ENCODE measurements at places on chromosomes 5 and 9.

DNA sequence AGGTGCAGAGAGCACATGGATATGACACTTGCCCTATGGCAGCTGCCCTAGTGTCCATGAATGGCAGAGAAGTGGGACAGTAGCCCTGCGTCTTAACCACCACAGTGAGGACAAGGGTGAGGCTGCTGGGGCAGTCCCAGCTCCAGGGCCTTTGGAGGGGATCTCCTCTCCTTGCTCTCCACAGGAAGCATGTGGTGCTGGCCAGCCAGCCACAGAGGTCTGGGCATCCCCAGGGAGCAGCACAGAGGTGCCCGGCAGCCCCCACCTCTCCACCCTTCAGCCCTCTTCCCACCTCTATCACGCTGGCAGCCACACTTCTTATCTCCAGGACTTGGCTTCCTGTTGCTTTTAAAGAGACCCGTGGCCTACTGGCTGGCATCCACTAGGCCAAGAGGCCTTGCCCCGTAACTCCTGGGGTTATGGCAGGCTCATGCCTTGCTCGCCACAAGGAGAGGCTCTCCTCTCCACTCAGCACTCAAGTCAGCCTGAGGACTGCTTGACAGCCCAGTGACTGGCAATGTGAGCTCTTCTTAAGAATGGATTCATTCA, 21.9 kb downstream of the CSF2 start:
- no peak for DNase-seq

GRCh38 chr9:136437839-136438547, 1.7 kb downstream of the INPP5E start:
- no peak for DNase-seq

DNA sequence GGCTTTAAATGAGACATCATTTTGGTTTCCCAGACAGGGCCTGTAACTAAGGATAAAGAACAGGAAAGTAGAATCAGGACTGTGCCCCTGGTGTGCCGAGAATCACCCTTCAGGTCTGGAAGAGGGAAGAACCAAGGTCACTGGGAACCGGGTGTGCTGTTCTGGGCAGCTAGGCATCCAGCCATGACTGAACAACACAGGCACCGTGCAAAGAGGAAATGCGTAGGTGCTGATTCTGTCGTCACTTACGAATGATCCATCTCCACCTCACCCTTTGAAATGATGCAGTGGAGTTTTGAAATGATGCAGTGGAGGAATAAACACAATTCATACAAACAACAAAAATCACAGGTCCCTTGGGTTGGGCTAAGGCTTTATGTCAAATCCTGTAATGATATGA, 64.4 kb downstream of the MAP1B start:
- DNase-seq: peak; percentile 4

DNA sequence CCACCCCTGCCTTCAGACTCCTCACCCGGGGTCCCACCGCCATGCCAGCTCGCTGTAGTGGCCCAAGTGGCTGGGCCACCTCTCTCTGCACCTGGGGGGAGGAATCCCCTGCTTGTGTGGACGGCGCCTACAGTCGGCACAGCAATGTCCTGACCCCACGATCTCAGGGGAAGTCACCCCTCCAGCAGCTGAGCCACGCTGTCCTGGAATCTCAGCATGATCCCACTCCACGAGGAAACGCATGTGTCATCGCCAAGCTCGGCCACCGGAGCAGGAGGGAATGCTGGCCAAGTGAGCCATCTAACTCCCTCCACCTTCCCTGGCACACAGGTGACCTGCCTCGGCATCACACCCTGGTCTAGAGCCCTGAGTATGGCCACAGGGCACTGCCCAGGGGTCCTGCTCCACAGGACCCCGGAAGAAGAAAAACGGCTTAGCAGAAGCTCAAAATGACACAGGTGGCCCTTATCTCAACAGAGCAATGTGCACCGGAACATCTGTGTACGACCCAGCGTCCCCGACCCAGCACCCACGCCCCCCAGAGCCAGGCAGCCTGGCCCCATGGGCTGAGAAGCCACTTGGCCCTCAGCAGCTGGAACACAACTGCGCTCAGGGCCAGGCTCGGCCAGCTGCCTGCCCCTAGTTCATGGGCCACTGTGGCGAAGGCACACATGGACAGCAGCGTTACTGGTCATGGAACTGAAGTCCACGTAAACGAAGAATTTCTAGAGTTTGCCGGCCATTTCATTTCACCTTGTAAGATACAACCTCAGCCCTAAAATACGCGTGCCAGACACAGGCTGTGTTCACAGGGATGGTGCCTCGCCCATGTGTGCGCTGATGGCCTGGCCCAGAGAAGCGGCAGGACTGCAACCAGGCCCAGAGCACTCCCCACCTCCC, 23.4 kb upstream of the CAMSAP1 start:
- no peak for DNase-seq

DNA sequence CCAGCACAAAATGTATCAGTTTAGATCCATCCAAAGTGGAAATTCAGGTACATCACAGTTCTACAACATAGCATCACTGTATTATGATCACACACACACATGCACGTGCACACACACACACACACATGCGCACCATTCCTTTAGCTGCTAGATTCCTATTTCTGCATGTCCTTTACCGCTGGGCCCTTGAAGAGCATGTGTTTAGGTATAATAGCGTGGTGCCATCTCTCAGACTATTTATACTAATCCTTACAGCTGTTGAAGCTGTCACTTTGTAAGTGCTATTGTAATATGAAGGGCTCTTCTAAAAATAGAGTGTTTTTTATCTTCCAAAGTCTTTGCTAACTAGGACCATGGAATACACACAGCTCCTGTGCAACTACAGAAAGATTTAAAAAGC, 308.8 kb upstream of the TRPC7 start:
- DNase-seq: no peak

DNA sequence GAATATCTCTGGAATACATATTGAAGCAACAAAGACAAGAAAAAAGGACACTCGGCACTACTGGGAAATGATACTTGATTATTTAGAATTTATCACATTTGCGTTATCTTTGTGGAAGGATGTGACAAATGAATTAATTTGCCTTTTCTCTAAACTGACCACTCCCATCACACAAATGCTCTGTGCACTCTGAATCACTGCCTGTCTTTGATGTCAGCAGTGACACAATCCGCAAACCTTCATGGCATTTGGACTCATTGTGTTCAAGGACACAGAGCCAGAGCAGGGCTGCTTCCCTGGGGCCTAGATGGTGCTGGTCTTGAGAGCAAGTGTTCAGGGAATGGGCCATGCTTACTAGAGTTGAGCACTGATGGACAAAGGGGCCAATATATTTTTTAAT, 4.9 kb upstream of the KIF4B start:
- DNase-seq: no peak

GRCh38 chr5:141858079-141858765, 20.0 kb downstream of the PCDH1 start:
- no peak for DNase-seq

- no peak for DNase-seq
Measured at GRCh38 chr5:2810644-2811043, 59.2 kb upstream of the IRX2 start.

DNA sequence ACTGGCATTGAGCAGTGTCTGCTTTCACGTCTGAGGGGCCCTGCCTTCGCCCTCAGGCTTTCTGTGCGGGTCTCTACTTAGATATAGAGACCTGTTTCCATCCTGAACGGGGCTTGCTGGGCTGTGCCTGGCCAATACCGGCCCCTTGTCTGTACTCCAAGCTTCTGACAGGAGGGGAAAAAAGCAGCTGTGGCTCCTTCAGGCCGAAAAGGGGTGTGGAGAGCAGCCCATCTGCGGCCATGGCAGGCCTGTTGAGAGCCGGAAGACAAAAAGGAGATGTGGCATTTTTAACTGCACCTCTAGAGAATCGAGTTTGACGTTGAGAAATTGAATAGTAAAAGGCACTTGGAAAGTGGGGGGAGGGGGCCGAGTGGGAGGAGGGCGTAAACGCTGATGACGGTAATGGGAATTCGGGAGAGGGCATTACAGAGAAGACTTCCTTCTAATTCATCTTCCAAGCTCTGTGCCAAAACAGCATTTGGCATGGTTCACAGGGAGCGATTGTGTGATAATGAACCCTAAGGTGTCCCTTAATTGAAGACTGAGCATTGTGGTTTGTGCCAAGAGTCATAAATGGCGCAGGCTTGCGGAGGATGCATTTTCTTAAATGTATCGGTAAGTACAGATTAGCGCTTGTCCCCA, 25.1 kb upstream of the PRDM12 start:
- DNase-seq: no peak

- DNase-seq: no peak
Measured at GRCh38 chr5:110653231-110653970, 73.1 kb downstream of the TMEM232 start.

GRCh38 chr5:157559301-157559700, 16.3 kb downstream of the ADAM19 start:
- DNase-seq: no peak

DNA sequence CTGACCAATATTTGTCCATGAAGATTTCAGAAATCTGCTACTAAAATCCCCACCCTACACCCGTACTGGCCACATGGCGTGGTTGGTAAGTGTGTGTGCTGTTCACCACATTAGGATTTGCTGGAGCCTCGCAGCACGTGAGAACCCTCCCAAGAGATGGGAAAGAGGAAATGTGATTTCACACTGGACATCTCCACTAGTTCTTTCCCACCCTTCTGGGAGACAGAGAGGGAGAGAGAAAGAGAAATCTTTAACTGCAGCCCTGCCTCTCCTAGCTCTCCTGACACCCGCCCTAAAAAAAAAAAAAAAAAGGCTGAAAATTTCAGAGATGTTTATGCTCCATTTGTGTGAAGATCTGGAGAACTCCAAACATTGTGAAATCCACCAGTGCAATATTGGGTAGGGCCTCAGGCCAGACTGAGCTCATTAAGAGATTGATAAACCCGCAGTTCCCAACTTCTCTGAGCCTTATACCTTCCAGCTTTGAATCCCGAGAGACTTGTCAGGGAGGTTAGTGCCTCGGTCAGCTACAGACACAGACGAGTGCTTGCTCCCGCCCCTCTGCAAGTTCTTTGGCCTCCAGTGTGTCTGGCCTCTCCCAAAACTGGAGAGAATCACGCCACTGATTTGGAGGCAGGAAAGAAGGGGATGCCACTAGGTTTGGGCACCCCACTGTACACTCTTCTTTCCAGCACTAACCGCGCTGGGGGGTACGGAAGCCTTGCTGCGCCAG, 1.9 kb downstream of the SPRY4 start:
- DNase-seq: no peak

GRCh38 chr9:87109231-87109631, 161.9 kb upstream of the GAS1 start:
- no peak for DNase-seq

DNA sequence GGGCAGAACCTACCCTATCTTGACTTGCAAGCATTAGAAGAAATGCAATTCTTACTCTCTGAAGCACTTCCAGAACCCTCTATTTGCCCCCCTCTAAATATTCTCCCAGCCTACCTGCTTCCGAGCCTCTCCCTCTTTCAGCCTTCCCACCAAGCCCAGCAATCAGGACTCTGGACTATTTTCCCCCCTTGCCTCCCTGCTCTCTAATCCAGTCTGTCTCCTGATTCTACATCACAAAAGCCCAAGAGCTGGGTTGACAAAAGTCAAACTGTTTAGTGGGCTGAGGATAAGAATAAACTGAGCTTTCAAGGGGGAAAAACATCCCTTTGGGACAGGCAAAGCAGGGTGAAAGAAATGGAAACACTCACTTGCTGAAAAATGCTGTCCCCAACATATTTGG, 123.2 kb upstream of the KIF2A start:
- DNase-seq: no peak

GRCh38 chr9:88641456-88642240, 106.7 kb downstream of the NXNL2 start:
- no peak for DNase-seq

DNA sequence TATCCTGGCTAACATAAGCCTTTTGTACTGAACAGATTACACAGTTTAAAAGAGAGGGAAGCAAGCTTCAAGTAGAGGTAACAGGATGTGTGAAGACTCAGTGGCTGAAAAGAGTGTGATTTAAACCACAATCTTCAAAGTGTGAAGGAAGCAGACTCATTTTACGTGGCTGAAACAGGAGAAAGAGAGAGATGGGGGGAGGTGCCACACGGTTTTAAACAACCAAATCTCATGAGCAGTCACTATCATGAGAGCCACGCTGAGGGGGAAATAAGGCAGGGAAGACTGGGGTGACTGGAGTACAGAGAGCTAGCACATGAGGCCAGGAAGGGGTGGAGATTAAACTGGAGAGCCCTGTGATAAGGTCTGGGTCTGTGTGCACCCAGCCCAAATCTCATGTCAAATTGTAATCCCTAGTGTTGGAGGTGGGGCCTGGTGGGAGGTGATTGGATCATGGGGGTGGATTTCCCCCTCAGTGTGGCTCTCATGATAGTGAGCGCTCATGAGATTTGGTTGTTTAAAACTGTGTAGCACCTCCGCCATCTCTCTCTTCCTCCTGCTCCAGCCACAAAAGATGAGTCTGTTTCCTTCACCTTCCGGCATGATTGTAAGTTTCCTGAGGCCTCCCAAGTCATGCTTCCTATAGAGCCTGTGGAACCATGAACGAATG, 318.6 kb upstream of the CD180 start:
- DNase-seq: no peak

GRCh38 chr9:132912131-132912530, 32.3 kb downstream of the TSC1 start:
- DNase-seq: no peak

DNA sequence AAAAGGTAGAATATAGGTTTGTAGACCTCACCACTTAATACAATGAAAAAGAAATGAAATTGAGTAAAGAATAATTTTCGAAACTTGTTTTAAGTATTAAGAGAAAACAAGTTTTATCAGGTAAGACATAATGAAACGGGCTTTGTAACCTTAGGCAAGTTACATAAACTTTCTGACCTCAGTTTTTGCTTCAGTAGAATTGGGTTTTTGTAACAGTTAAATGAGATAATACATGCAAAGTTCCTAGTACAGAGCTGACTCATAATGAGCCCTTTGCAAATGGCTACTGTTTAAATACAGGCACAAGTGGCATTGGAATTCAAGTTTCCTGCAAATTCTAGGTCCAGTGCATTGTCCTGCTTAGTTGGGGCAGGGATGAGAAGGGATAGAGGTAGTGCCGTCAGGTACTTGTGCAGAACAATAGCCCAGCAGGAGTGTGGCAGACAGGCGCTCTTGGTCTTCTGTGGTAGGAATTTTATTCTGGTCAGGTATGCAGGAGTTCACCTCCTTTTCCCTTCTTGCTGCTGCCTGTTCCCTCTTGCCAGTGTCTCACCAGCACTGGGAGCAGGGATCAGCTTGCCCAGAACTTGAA, 203.8 kb downstream of the PBX3 start:
- DNase-seq: no peak

- DNase-seq: no peak
Measured at GRCh38 chr5:1383344-1383743, 38.4 kb upstream of the CLPTM1L start.

DNA sequence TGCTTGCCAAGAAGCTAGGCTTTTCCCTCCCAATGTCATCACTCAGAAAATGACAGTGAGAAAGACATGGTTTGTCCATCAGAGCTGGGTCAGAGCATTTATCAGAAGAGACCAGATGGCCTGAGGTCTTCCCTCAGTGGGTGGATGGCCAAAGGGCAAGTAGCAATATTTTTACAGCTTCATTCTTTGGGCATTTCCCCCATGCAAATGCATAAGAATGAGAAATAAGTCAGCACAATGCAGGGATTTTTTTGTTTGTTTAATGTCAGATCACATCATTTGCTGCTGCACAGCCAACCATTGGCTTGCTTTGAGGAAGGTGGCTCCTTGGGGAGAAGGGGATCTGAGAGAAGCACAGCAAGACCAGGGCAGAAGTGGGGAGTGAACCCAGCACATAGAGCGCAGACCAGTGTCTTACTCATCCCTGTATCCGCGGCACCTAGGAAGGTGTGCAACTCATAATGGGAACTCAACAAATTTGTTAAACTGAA, 209.6 kb downstream of the SEMA6A start:
- DNase-seq: no peak

GRCh38 chr5:140565024-140565779, 574 bp downstream of the SLC35A4 start:
- DNase-seq: no peak

- DNase-seq: peak; percentile 39
Measured at GRCh38 chr9:105694848-105695581, 674 bp downstream of the TMEM38B start.
